Activated CD4-positive, CD25-positive, alpha-beta regulatory T cell treated with anti-CD3 and anti-CD28 coated beads, Interleukin-2, amount 50 U/mL, for 16 hours (primary cell): ENCODE measurements at places on chromosomes 6 and 20.

- no peak for DNase-seq
Measured at GRCh38 chr6:11092668-11093375, 812 bp upstream of the SMIM13 start.

DNA sequence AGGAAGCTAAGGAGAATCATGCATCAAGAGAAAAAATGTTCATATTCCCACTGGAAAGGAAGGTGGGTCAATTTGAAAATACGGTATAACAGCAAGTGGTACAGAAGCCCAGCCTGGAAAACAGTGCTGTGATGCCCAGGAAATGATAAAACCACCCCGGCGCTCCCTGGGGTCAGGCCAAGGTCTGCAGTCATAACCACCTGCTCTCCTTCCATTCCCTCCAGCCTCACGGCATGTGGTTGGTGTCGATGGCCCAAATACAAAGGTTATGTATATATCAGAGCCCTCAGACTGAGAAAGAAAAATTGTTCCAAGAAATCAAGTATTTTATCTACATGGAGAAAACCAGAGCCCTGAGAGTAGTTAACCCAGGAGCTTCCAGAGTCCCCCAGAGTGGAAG lies 208.1 kb upstream of the CDYL start:
- no peak for DNase-seq

DNA sequence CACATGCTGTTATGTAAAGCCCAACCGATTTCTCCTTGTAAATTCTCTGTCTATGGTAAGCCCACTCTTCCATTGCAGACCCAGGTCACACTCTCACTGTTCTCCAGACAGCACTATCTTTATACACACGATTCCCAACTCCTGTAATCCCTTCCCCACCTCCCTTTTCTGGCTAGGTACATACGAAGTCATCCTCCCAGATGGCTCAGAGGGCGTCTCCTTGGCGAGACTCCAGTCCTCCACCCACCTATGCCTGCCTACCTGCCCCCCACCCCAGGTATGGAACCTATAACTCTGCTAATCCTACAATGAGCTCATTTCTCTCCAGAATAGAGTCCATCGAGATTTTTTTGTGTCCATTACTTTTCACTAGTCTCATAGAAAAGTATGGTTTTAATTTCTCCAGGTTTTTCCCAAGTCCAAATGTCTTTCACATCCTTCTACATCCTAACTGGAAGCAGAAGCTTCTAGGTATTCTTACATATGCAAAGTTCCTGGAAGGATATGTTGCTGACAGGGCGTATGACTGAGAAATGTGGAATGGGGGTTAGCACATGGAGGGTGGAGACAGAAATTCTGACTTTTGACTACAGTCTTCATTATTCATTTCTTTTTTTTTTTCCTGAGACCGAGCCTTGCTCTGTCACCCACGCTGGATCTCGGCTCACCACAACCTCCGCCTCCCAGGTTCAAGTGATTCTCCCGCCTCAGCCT lies 22.8 kb downstream of the SCML4 start:
- no peak for DNase-seq

DNA sequence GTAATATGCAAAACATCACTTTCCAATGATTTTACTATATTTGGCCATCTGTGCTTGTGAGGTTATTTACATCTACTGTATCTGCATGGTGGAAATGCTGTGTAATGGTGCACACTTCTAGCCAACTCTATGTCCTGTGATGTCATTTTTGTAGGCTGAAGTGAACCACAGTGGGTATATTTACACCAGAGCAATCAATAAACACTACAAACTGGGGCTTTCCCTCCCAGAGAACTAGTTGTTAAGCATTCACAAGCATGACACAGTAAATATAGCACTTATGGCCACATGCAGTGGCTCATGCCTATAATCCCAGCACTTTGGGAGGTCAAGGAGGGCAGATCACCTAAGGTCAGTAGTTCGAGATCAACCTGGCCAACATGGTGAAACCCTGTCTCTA lies 4.9 kb downstream of the SLC22A2 start:
- no peak for DNase-seq

DNA sequence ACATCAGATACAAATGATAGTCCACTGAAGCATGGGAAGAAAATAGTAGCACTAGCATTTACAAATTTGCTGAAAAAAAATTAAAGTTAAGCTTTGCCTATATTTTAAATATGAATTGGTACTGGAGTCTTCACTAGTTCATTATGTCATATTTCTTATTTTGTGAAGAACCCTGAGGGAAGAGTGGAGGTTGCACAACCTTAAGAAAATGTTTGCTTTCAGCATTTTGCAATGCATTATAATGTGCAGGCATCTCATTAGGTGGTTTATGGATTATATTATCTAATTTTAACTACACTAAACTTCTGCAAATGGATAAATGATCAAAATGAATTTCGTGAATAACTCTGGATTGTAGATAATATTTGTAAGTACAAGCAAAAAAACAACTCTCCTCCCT lies 390.8 kb upstream of the HS3ST5 start:
- DNase-seq = no peak

GRCh38 chr6:163323705-163324104 lies 90.8 kb upstream of the QKI start:
- DNase-seq = no peak

- DNase-seq = no peak
Measured at GRCh38 chr20:33995053-33995831, 1.5 kb downstream of the RALY start.

DNA sequence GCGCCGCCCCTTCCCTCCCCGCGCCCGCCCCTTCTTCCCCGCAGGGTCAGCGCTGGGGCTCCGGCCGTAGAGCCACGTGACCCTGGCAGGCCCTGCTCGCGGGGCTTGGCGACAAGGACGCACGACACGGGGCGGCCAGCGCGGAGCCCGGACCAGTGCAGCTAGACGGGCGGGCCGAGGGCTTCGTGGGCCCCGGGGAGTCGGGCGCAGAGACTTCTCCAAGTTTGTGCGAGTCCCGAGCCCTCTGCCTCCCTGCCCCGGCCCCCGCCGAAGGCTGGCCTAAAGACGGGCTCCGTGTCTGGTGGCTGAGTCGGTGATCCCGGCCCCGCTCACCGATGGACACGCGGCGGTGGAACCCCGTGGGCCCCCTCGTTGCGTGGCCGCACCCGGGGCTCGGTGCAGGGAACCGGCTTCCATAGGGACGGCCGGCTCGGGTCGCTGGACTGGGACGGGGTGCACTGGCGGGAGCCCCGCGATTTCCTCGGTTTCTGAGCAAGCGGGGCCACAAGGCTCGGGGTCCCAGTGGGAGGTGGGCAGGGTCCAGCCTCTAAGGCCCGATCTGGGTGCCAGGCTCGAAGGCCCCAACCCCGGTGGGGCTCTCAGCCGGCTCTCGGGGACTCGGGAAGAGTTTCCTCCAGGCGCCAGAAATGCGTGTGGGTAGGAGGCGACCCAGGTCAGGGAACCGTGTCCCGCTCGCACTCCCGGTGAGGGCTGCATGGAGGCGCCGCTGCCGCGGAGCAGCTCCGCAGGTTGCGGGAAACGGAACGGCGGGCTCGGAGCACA lies 452 bp upstream of the GATA5 start:
- no peak for DNase-seq

DNA sequence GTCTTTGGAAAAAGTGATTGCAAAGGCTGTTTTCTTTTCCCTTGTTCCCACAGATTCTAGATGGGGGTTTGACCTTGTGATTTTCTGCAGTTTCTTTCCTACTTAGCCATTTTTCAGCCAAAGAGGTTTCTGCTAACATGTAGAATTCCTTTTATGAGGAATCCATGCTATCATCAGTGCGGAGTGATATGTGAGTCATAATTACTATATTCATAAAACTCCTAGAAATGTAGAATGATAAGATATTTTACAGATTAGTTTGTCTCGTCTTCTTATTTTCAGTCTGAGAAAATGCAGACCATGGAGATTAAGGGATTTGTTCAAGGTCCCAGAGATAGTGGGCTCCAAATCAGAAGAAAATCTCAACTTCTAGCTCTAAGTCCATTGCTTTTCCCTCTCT lies 98.6 kb downstream of the KCNQ5 start:
- DNase-seq = no peak

GRCh38 chr6:104908888-104909525 lies 47.9 kb upstream of the LIN28B start:
- DNase-seq = no peak

DNA sequence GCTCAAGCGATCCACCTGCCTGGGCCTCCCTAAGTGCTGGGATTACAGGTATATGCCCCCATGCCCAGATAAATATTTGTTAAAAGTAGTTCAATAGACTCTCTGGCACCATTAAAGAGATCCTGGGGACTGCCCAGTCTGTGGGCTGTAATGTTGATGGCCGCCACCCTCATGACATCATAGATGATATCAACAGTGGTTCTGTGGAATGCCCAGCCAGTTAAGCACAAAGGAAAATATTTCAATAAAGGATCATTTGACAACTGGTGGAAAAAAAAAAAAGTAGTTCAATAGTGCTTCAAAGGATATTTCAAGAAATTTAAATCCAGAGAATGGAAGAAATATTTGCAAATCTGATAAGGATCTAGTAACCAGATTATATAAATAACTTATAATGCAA lies 1.5 kb upstream of the CRIP3 start:
- no peak for DNase-seq

DNA sequence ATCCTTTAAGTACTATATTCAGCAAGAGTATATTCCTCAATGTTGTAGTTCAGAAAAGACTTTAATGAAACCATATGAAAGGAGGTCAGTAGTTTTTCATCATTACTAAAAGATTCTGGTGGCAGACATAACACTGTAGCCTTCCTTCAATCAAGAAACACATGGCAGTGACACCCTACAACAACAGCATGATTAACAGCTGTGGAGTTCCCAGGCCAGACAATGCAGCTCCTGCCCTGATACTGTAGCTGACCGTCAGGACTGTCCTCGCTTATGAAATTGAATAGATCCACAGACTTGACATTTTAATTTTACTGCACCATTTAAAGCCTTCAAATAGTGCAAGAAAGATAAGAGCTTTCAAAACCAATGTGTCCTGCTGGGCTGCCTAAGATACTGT lies 43.6 kb downstream of the USP45 start:
- no peak for DNase-seq

DNA sequence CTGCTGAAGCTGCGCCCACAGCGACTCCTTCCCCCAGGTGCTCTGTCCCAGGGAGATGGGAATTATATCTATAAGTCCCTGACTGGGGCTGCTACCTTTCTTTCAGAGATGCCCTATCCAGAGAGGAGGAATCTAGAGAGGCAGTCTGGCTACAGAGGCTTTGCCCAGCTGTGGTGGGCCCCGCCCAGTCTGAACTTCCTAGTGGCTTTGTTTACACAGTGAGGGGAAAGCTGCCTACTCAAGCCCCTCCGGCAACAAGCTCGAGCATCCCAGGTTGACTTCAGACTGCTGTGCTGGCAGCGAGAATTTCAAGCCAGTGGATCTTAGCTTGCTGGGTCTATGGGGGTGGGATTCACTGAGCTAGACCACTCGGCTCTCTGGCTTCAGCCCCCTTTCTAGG lies 152.5 kb upstream of the MAP3K7 start:
- DNase-seq = no peak

GRCh38 chr20:5722927-5723326 lies 27.3 kb upstream of the SHLD1 start:
- DNase-seq = no peak

DNA sequence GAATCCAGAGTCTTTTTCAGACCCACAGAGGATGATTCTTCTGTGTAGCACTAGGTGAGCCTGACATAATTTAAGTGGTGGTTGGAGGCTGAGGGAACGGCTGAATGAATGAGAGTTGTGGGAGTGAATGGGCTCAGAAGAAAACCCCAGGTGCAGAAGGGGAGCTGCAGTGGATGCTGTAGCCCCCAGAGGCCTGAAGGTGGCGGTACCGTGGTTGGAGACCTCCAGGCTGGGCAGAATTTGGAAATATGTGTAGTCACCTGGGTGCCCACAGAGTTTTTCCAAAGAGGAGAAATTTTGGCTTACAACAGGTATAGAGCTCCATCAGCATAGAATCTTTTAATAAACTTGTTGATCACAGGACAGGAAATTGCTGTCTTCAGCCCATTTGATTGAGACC lies 6.5 kb upstream of the RAET1G start:
- no peak for DNase-seq

- DNase-seq = no peak
Measured at GRCh38 chr6:118318648-118319047, 229.4 kb upstream of the PLN start.

GRCh38 chr6:83258517-83258916 lies 65.4 kb downstream of the RWDD2A start:
- no peak for DNase-seq

- DNase-seq = no peak
Measured at GRCh38 chr6:16882230-16882629, 121.0 kb upstream of the ATXN1 start.

GRCh38 chr20:50838707-50839385 lies 44.0 kb downstream of the BCAS4 start:
- no peak for DNase-seq

DNA sequence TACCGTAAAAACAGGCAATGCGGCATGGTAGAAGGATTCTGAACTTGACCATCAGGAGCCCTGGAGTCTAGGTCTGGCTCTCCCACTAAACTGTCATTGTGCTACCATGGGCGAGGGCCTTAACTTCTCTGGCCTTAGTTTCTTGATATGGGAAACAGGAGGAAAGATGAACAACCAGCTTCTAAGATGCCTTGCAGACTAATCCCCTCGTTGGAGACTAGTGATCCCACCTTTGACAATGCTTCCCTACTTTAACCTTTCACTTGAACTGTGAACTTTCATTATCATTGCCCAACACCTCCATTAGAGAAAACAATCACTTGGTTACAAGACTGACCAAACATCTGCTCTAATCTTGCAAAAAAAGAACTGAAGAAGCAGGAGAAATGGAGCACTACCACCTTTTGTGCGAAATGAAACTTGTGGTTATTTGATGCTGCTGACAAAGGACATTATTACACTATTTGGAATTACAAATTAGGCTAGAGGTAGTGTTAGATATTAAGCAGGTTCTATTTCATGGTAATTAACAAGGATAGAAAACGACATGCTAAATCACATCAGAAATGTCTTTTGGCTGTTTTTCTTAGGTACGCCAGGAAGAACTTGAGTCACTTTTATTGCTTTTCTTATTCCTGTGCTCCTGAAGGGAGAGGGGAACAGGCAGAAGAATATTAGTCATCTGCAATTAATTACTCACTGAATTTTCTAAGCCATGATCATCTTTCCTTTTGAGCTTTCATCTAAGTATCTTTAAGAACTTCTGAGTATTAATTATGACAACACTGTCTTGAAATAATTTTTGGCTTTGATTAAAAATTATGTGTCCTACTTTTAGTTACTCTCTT lies 39.1 kb upstream of the ARHGAP18 start:
- DNase-seq = no peak
